Activated naive CD8-positive, alpha-beta T cell treated with anti-CD3 and anti-CD28 coated beads, Interleukin-2, amount 10 ng/mL, durations not matched to agents 7 days and 5 days (primary cell): ENCODE measurements at places on chromosomes 2 and 18. TPM values are rescaled to one million over a fixed set of nuclear protein-coding genes. Genes with fewer than 3 reads are reported as not detected.

- H3K27ac ChIP-seq, result no peak overlapping the region
- no peaks in the 10 kb centered on the region for H3K4me1 ChIP-seq
- H3K27me3 ChIP-seq, result peaks cover 6% of the 10 kb centered on the region
- no peak overlapping the region for H3K4me3 ChIP-seq
- no peaks in the 10 kb centered on the region for H3K36me3 ChIP-seq
Observed at GRCh38 chr2:73640946-73641766, 1.1 kb downstream of the NAT8 start.

- peaks cover 1% of the 10 kb centered on the region for H3K4me1 ChIP-seq
- peak; percentile 17 for DNase-seq
- no peaks in the 10 kb centered on the region for H3K36me3 ChIP-seq
- no peak overlapping the region for H3K4me3 ChIP-seq
Observed at GRCh38 chr2:96091141-96091710, 25.1 kb downstream of the ADRA2B start.

GRCh38 chr2:7060631-7061449 lies 143.6 kb downstream of the RNF144A start:
- no peak overlapping the region for H3K27ac ChIP-seq
- peaks cover 26% of the 10 kb centered on the region for H3K4me1 ChIP-seq
- DNase-seq, result no peak
- H3K36me3 ChIP-seq, result peaks cover 45% of the 10 kb centered on the region

GRCh38 chr18:78731398-78732032 lies 248.1 kb upstream of the SALL3 start:
- DNase-seq, result no peak
- H3K27me3 ChIP-seq, result no peaks in the 10 kb centered on the region
- no peaks in the 10 kb centered on the region for H3K4me1 ChIP-seq
- no peak overlapping the region for H3K4me3 ChIP-seq
- H3K27ac ChIP-seq, result no peak overlapping the region

DNA sequence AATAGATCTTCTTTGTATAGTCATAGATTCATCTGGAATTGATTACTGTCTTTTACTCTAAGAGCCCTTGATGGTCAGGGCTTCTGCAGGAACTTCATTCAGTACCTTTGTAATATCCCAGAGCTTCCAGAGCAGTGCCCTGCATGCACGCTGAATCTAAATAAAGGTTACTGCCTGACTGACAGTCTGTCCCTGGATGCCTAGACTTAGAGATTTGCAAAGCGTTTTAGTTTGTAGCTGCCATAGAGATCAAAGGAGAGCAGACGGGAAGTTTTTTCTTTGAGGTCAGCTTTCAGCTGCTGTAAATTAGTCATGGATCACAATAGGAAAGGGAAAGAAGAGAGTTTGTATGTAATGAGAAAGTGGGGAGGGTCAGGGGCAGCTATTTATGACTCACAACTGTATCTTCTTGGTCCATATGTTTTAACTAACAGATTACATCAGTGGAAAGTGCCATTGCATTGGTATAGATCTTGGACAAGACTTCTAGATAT lies 45.2 kb upstream of the NYAP2 start:
- no peaks in the 10 kb centered on the region for H3K4me1 ChIP-seq
- no peaks in the 10 kb centered on the region for H3K36me3 ChIP-seq
- H3K27me3 ChIP-seq, result peaks cover 4% of the 10 kb centered on the region

Gene STARD6
- total RNA-seq, result not detected

Gene TGFA
- 0.86 TPM for total RNA-seq

DNA sequence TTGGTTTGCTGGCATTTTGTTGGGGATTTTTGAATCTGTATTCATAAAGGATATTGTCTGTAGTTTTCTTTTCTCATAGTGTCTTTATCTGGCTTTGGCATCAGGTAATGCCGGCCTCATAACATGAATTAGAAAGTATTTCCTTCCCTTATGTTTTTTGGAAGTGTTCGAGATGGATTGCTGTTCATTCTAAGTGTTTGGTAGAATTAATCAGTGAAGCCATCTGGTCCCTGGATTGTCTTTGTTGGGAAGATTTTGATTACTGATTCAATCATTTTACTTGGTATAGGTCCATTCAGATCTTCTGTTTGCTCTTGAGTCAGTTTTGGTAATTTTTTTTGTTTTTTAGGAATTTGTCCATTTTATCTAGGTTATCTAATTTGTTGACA lies 22.3 kb downstream of the KIAA1328 start:
- no peaks in the 10 kb centered on the region for H3K4me1 ChIP-seq
- peaks cover 34% of the 10 kb centered on the region for H3K36me3 ChIP-seq
- H3K27me3 ChIP-seq, result no peaks in the 10 kb centered on the region
- H3K27ac ChIP-seq, result no peak overlapping the region
- no peak for DNase-seq
- H3K4me3 ChIP-seq, result no peak overlapping the region

DNA sequence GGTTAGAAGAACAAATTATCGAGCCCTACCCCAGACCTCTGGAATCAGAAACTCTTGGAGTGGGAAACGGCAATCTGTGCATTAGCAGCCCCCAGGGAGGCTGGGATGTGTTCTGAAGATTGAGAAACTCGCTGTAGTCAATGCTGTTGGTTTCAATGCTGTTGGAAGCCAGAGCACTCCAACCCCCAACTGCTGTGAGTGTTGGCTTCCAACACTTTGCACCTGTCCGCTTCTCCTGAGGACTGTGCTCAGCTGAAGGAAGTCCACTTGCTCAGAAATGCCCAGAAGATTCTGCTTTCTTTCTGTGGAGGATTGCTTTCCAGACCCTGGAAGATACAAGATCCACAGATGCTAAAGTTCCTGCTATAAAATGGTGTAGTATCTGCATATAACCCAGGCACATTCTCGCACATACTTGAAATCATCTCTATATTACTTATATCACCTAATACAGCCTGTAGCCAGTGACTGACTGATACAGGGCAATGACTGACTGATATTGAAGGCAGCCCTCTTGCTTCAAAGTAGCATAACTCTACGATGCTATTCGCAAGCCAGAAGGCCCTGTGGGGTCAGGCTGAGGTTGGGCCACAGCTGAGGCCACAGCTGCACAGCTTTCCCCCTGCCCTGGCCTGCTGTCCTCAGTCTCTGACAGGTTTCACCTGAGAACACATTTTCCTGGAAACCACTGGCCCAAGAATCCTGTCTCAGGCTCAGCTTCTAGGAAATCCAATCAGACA lies 757.7 kb upstream of the ID2 start:
- H3K27ac ChIP-seq, result no peak overlapping the region
- DNase-seq, result no peak
- peaks cover 10% of the 10 kb centered on the region for H3K4me1 ChIP-seq
- peaks cover 8% of the 10 kb centered on the region for H3K36me3 ChIP-seq

DNA sequence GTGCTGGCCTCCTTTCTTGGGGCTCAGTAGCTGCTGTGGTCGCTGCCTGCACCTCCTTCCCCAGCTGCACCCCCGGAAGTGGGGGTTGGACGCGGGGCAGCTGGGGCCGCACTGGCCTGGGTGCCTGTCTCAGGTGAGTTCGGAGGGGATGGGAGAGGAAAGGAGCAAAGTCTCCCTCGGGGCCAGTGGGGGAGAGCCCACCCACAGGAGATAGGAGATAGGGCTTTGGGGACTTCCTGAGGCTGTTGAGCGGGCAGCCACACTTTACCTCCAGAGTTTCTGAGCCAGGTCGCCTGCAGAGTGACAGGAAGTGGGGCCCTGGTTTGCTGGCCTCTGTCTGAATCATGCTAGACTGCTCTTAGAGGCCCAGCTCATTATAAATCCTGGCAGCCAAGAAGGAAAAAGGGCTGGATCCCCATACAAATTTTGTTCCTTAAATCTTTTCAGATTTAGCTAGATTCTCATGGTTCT lies 8.1 kb downstream of the MBP start:
- peak overlapping the region; percentile 96 for H3K27ac ChIP-seq
- no peaks in the 10 kb centered on the region for H3K27me3 ChIP-seq
- H3K4me3 ChIP-seq, result peak overlapping the region; percentile 85
- peaks cover 74% of the 10 kb centered on the region for H3K4me1 ChIP-seq
- peaks cover 49% of the 10 kb centered on the region for H3K36me3 ChIP-seq

- H3K36me3 ChIP-seq, result no peaks in the 10 kb centered on the region
- H3K4me3 ChIP-seq, result no peak overlapping the region
- H3K27ac ChIP-seq, result no peak overlapping the region
Observed at GRCh38 chr2:112958428-112959108, 19.2 kb upstream of the IL36G start.

- peaks cover 22% of the 10 kb centered on the region for H3K36me3 ChIP-seq
- peak overlapping the region; percentile 96 for H3K27ac ChIP-seq
- peak overlapping the region; percentile 99 for H3K4me3 ChIP-seq
- H3K27me3 ChIP-seq, result no peaks in the 10 kb centered on the region
- DNase-seq, result no peak
Observed at GRCh38 chr2:47402555-47402804, 476 bp upstream of the MSH2 start.

DNA sequence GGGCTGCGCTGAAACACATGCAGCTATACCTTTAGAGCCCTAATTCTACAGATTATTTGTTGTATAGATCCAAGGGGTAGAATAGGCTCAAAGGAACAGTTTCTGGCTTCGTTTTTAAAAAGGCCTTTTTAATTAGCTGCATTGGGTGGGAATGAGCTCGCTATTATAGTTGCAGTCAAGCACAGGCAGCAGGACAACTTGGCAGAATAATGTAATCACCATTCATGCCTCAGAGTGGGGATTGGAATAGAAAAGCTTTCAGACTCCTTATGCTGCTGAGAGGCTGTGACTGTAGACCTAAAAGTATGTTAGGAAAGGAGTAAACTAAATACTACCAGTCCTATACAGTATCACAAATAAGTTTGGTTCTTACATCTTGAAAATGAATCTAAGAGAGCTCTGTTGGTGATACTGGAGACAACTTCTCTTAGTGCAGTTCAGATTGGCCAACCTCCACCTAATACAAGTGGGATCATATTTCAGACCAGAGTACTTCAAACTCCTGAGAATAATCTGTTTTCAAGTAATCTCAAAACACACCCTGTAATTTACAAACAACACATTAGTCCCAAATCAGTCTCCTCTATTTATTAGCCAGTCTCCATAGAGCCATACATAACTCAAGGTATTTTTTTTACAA lies 121.4 kb downstream of the ANTXR1 start:
- H3K27me3 ChIP-seq, result peaks cover 9% of the 10 kb centered on the region
- no peaks in the 10 kb centered on the region for H3K36me3 ChIP-seq
- no peak for DNase-seq
- no peak overlapping the region for H3K4me3 ChIP-seq

DNA sequence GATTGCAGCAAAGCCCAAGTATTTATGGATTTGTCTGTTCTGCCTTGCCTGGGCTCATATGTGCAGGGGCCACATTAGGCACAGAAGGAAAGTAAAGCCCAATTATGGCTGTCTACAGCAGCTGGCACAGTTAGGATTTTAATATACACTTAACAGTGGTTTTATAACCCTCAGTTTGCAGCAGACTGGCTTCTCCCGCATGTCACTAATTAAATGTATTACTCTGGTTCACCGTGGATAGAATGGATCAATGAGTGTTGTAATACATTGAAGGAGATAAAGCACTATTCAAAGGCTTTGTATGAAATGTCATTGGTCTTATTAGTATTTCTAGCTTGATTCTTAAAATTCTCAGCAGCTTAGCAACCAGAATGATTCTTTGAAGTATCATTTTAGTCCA lies 320.2 kb downstream of the KCNS3 start:
- no peak overlapping the region for H3K27ac ChIP-seq
- no peak overlapping the region for H3K4me3 ChIP-seq
- no peaks in the 10 kb centered on the region for H3K36me3 ChIP-seq
- H3K4me1 ChIP-seq, result no peaks in the 10 kb centered on the region

Gene PROKR1
- not detected for total RNA-seq

Gene FAM228B
- total RNA-seq, result 13.1 TPM

Gene KIF5C
- 13.3 TPM for total RNA-seq

DNA sequence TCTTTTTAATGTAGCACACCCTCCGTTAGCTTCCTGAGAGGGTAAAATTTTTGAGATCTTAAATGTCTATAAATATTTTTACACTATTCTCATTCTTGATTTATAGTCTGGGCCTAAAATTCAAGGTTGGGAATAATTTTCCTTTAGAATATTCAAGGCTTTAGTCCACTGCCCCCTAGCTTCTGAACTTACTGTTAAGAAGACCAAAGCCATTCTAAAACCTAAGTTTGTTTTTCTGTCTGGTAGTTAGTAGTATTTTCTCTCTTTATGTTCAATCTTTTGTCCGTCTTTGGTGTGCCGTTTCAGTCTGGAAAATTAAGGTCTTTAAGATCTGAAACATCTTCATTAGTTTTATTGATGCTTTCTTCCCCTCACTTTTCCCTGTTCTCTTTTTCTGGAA lies 14.5 kb downstream of the OSBPL6 start:
- H3K27me3 ChIP-seq, result peaks cover 35% of the 10 kb centered on the region
- H3K4me1 ChIP-seq, result no peaks in the 10 kb centered on the region
- no peak overlapping the region for H3K4me3 ChIP-seq
- H3K36me3 ChIP-seq, result no peaks in the 10 kb centered on the region

DNA sequence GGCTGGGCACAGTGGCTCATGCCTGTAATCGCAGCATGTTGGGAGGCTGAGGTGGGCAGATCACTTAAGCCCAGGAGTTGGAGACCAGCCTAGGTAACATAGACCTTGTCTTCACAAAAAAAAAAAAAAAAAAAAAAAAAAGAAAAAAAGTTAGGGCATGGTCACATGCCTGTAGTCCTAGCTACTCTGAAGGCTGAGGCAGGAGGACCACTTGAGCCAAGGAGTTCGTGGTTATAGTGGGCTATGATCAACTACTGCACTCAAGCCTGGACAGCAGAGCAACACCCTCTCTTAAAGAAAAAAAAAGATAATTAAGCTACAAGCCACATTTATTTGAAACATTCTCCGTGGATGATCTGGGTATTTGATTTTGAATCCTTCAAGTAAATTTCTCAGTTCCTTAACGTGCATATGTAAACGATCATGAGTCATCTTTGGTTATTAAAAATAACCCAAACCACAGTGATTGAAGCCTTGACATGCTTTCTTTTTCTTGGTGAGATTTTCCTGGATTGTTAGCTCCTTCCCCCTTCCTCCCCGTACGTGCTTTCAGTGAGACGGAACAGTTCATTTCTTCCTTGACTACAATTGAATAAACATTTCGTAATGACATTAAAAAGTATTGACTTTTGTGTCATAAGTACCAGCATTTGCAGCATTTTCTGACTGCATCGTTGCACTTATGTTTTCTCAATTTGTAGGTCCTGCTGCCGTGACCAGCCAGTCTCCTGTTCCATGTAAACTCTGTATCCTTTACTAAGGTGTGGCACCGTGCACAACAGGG lies 20.3 kb downstream of the RMC1 start:
- H3K27me3 ChIP-seq, result no peaks in the 10 kb centered on the region
- no peak overlapping the region for H3K27ac ChIP-seq
- no peak for DNase-seq

GRCh38 chr2:71711133-71711855 lies 257.9 kb downstream of the DYSF start:
- H3K36me3 ChIP-seq, result no peaks in the 10 kb centered on the region
- DNase-seq, result no peak
- H3K4me1 ChIP-seq, result no peaks in the 10 kb centered on the region
- no peak overlapping the region for H3K4me3 ChIP-seq
